Activated T-cell treated with anti-CD3 and anti-CD28 coated beads, Interleukin-2, amount 50 U/mL, for 72 hours (primary cell): ENCODE measurements at places on chromosomes 2 and 18.
A peak's percentile ranks its signal among the peaks of the same experiment; 100 is the strongest.

- DNase-seq: no peak
These were observed 14.4 kb downstream of the OTOF start for GRCh38 chr2:26463244-26464192.

- no peak for DNase-seq
These were observed 5.4 kb upstream of the SPOPL start for GRCh38 chr2:138496096-138496651.

- no peak for DNase-seq
These were observed 248.5 kb upstream of the RAB6C start for GRCh38 chr2:129730979-129731378.

DNA sequence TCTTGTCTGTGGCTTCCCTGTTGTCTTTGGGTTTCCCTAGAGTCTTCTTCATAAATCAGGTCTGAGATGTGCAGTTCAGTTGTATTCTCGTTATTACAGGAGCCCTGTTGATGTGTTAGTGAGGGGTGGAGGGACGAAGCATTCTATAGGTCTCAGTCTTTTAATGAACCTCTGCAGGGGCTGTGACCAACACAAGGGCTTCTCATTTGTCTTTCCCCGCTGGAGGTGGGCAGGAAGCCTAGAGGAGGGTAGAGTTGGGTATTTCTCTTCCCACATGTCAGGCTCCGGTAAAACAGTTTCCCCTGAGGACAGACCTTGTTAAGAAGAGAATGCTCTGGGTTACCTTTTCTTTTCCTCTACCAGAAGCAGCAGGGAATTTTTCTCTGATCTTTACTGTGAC is 31.2 kb downstream of the PROC start:
- DNase-seq: no peak

DNA sequence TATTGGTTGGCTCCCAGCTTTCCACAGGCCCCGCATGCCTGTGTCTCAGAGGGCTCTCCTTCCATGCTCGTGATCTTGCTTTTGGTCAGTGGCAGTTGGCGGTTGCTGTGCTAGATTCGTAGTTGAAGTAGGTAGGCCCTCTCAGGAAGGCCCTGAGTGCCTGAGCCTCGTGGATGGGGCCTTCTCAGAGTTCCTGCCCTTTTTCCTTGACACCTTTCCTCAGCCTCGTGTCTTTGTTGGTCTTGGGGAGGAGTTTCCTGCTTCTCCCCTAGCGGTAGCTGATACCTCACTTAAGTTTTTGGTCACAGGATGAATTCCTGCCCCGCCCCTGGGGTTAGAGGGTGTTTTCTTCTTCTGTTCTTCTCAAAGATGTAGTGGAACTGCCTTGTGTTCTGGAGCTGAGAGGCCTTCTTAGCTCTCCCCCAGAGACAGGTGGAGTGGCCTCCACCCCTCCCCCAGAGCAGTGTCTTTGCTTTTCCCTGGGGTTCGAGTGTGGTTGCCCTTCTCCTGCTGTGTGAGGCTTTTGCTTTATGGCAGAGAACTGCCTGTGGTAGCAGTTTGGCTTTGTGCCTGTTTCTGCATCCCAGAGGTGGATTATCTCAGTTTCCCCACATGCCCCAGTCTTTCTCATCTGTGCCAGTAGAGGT is 94.8 kb downstream of the ZNF407 start:
- DNase-seq: no peak

- DNase-seq: no peak
These were observed 55.9 kb downstream of the LYPD6B start for GRCh38 chr2:149094217-149095015.

- no peak for DNase-seq
These were observed 72.3 kb downstream of the RTP5 start for GRCh38 chr2:241941691-241942301.

GRCh38 chr2:73582364-73582763 is 59.9 kb downstream of the NAT8 start:
- DNase-seq: no peak

DNA sequence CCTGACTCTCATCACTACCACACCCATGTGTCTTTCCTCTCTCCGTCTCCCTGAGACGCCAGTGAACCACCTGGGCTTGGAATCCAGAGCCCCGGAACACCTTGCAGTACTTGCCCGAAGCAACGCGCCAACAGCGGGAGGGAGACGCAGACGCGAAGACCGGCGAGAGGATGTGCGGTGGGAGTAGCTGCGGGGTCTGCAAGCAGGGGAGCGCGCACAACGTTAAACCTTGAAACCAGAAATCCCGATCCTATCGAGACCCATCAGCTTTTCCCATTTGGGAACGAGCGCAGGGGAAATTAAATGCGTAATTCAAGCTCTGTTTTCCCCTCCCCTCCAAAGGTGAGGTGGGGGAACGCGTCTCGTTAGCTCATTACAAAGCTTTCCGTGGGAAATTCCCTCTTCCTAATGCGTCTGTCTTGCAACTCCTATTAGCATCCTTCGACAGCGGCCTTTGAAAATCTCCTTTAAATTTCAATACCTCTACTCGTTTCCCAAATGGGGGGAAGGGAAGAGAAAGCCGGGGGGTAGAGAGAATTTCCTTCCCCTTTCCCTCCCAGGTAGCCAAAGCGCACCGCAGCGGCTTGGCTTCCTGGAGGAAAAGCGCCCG is 421 bp upstream of the CNTNAP5 start:
- no peak for DNase-seq

DNA sequence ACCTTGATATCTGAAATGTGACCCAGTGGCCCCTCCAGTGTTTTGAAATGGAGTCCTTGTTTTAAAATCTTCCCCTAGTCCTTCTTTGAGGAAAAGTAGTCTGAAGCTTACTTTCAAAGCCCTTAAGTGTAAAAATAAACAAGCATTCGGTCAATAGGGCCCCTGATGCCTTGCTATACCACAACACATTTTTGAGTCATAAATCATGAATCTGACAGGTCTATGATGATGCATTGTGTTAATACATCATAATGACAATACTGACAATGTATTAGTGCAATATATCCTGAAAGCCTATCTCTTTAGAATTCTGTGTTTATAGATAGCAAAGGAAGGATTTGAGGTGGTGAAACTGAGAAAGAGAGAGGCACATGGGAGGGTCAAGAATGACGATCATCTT is 464.2 kb downstream of the MEIS1 start:
- no peak for DNase-seq

- peak; percentile 51 for DNase-seq
These were observed 16.2 kb upstream of the MREG start for GRCh38 chr2:216029416-216030129.

DNA sequence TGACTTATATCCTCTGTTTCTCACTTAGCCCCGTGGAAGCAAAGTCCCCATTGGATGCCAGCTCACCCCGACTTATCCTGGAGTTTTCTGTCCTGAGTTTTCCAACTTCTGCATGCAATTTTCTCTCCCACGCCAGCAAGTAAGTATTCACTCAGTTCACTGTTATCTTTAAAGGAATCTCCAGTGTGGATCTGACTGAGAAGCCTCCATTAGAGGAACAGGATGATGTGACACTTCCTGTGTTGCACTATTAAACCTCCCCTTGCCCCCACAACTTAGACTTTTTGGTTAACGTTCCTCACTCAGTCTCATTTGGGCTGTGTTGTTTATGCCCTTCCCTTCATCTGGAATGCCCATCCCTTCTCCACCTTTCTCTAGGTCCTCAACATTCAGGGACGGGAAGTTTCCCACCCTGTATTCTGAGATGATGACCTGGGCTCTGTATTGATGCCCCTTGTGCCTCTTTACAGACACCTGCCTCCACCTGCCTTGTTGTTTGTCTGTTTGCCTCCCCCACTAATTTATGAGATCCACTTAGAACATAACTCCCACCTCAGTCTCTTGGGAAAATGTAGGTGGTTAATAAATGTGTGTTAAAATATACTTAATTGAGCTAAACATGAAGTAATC is 536.1 kb upstream of the RAB6C start:
- DNase-seq: no peak

- DNase-seq: no peak
These were observed 445.4 kb downstream of the EIPR1 start for GRCh38 chr2:2932189-2932588.

DNA sequence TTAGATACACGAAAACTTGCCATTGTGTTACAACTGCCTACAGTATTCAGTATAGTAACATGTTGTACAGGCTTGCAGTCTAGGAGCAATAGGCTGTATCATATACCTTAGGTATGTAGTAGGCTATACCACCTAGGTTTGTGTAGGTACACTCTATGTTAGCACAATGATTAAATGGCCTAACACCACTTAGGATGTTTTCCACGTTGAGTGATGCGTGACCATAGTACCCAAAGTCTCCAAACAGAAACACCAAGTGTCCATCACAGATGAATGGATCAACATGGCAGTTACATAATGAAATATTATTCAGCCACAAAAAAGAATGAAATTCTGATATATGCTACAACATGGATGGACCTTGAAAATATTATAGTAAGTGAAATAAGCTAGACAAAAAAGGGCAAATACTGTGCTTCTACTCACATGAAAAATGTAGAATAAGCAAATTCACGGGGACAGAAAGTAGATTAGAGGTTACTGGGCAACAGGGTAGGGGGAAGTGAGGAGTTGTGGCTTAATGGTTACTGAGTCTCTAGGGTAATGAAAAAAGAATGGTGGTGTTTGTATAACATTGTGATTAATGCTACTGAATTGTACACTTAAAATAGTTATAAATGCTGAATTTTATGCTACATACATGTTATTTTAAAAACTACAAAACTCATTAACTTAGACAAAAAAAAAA is 62.6 kb downstream of the TMEM131 start:
- no peak for DNase-seq

DNA sequence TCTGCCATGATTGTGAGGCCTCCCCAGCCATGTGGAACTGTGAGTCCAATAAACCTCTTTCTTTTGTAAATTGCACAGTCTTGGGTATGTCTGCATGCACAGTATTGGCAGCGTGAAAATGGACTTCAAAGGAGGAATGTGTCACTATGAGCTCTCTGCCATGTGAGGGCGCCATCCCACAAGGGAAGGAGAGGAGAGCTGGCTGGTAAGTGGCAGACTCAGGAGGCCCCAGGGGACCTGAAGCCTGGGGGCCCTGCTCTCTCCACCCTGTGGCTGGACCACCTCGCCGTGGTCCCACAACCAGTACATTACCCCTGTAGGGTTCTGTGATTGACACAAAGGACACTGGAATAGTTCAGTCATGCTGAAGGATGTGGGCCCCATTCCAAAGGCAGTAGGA is 122.1 kb downstream of the RPIA start:
- DNase-seq: no peak

DNA sequence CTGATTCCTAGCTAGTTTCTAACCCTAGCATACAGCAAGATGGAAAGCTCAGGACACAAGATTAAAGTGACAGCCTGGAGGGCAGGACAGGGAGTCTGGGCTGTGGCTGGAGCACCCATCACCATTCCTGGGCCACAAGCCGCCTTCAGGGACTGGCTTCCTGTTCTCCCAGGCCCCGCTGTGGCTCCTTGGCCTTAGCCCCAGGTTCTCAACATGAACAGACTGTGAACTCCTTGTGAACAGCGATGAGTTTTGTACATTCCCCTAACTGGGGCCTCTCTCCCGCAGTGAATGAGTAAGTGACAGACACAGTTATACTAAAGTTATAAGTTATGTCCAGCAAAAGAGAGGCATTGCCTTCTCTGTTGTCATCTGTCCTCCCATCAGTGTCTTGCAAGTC is 35.9 kb upstream of the SLC14A1 start:
- DNase-seq: no peak

DNA sequence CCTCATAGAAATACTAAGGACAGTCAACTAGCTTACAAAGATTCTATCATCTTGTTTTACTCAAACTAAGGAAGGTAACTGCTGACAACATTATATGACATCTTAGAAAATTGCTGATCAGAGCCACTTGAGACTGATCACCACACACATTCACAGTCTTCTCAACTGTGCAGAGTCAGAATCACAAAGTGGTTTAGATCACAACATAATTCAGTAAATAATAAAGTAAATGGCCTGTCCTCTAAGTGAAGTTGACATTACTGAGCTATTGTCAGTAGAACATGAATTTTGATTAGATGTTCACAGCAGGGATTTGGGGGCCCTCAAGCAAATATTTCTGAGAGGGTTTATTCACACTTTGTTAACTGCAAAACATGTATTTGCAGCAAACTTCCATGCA is 28.5 kb downstream of the NOL4 start:
- DNase-seq: no peak

- no peak for DNase-seq
These were observed 51.7 kb upstream of the MYL1 start for GRCh38 chr2:210366675-210367080.

DNA sequence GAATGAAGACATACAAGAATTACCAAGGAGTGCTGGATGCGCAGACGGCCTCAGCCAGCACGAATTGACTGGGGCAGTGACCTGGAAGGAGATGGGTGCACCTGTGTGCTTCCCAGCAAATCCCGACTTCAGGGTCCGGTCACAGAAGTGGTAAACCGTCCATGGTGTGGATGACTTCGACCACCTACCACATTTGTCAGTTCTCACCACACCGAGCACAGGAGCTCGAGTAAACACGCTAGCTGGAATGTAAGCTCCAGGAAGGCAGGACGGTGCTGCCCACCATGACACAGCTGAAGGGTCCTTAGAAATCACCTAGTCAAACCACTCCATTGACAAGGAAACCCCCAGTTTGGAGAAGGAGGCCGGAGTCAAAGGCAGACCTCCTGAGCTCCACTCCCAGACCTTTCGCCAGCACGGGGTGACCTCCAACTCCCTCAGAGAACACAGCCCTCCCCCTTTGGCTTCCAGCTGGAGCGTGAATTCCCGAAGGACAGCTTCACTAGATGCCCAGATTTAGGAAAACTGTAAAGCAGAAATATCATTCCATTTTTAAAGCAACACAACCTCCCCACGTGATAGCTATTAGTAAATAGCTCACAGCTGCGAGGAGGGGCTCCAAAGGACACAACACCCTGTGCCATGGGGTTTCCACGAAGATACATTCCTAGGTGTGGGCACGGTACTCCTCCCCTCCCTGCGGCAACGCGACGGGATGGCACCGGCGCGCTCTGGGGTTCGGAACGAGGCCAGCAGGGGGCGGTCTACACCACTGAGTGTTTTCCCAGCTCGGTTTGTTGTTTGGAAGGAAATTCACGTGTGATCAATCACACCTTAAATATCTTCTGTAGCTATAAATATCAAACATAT is 34.1 kb upstream of the GNAL start:
- peak; percentile 68 for DNase-seq

- DNase-seq: no peak
These were observed 346.7 kb upstream of the LRATD1 start for GRCh38 chr2:14285812-14286211.

GRCh38 chr18:23758281-23758680 is 69.0 kb downstream of the LAMA3 start:
- no peak for DNase-seq

DNA sequence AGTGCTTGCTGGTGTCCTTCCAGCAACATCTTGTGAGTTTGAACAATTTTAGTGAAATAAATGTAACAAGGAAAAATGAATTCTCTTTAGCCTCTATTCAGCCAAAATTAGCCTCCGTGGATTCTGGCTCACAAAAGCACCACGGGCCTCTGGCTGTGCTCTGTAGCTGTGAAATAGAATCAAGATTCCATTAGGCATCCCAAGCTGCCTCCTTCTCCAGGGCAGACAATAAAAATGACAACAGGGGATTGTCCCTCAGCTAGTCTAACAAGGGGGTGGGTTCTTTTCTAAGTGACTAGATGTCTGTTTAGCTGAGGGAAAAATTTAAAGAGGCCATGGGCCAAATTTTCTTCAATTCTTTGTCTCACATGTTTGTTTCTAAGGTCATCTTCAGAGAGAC is 254.7 kb upstream of the FIGN start:
- no peak for DNase-seq
